ENCODE measurements at places on chromosomes 16 and 17. TPM values are rescaled to one million over a fixed set of nuclear protein-coding genes. Genes with fewer than 3 reads are reported as not detected.
A peak's percentile ranks its signal among the peaks of the same experiment; 100 is the strongest.

Gene HASPIN
- total RNA-seq: 29.4 TPM

Gene ACBD4
- 10.7 TPM for total RNA-seq

Gene C16orf92
- not detected for total RNA-seq

Gene CACNG4
- 5.9 TPM for total RNA-seq

Gene NOG
- total RNA-seq: 0.35 TPM

Gene CLEC3A
- total RNA-seq: not detected

Gene VTN
- not detected for total RNA-seq

Gene CLEC18A
- total RNA-seq: 1.4 TPM

Gene NHLRC4
- 0.76 TPM for total RNA-seq

DNA sequence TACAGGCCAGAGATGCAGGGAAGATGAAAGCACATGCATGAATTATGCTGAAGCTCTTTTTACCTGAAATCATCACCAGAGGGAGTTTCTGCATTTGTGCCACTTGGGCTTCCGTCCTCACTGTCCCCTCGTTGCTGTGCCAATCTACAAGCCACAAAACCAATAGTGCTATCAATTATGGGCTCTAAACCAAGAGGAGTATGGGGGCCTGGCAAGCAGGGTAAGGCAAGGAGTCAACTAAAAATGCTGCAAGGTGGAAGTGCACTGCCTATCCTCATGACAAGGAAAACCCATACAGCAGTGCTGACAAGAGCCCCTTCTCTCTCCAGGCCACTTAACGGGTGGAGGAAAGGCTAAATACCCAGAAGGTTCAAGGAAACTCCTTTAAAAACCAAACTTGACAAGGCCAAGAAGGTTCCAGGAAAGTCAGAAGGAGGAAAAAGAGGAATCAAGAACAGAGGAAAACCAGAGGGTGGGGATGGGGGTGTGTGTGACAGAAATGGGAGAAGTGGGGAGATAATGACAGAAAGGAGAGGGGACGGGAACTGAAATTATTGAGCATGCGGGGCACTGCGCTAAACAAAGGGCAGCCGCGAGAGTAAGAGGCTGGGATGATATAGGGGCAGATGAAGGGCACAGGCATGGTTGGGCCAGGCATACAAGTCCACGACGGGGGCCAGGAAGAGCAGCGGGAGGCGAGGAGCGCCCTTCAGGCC, 674 bp downstream of the C17orf75 start:
- H3K4me1 ChIP-seq: no peaks in the 10 kb centered on the region
- H3K27ac ChIP-seq: peak overlapping the region; percentile 55
- peaks cover 25% of the 10 kb centered on the region for H3K36me3 ChIP-seq
- peak overlapping the region; percentile 52 for H3K4me3 ChIP-seq

- no peaks in the 10 kb centered on the region for H3K36me3 ChIP-seq
- DNase-seq: no peak
- H3K4me1 ChIP-seq: no peaks in the 10 kb centered on the region
- H3K27ac ChIP-seq: no peak overlapping the region
- no peaks in the 10 kb centered on the region for H3K27me3 ChIP-seq
These were observed 6.5 kb downstream of the ADCY7 start for GRCh38 chr16:50272687-50273381.

- no peak overlapping the region for H3K4me3 ChIP-seq
- H3K4me1 ChIP-seq: no peaks in the 10 kb centered on the region
- DNase-seq: no peak
These were observed 22.8 kb downstream of the OMG start for GRCh38 chr17:31274252-31274651.

DNA sequence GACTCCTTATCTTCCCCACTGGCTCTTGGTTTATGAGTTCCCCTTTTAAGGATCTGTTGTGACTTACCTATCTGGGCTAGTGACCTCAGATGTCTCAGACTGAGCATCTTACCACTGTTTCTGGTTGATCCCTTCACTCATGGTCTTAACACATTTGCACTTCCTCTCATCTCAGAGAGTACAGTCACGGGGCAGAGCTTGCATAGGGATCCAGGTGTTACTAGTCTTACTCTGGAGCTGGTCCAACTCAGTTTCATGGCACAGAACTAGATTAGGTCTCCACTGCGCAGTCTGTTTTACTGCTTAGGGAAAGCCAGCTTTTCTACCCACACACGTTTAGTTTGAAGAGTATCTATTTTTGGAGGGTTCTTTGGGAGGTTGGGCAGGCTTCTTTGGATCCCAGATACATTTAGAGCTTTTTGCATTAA, 10.2 kb downstream of the GABARAPL2 start:
- no peaks in the 10 kb centered on the region for H3K4me1 ChIP-seq
- DNase-seq: no peak
- H3K27ac ChIP-seq: no peak overlapping the region
- H3K36me3 ChIP-seq: peaks cover 32% of the 10 kb centered on the region
- no peak overlapping the region for H3K4me3 ChIP-seq

GRCh38 chr17:863880-864279, 81.7 kb downstream of the MRM3 start:
- peaks cover 4% of the 10 kb centered on the region for H3K36me3 ChIP-seq
- no peaks in the 10 kb centered on the region for H3K4me1 ChIP-seq
- H3K27me3 ChIP-seq: no peaks in the 10 kb centered on the region
- no peak overlapping the region for H3K27ac ChIP-seq
- no peak overlapping the region for H3K4me3 ChIP-seq

Data from H1 (cell line).